ENCODE measurements at places on chromosomes 5 and 9.

GRCh38 chr5:168948746-168949145 lies 352.2 kb downstream of the SLIT3 start:
- no peak for DNase-seq

GRCh38 chr9:122197426-122197825 lies 31.3 kb downstream of the LHX6 start:
- no peak for DNase-seq

GRCh38 chr5:31096238-31096865 lies 97.1 kb upstream of the CDH6 start:
- DNase-seq: no peak

- no peak for DNase-seq
Measured at GRCh38 chr5:60577116-60577515, 122.8 kb downstream of the DEPDC1B start.
